ENCODE measurements at places on chromosomes 12 and 14.

GRCh38 chr12:63093711-63094110, 57.3 kb downstream of the AVPR1A start:
- DNase-seq = no peak

DNA sequence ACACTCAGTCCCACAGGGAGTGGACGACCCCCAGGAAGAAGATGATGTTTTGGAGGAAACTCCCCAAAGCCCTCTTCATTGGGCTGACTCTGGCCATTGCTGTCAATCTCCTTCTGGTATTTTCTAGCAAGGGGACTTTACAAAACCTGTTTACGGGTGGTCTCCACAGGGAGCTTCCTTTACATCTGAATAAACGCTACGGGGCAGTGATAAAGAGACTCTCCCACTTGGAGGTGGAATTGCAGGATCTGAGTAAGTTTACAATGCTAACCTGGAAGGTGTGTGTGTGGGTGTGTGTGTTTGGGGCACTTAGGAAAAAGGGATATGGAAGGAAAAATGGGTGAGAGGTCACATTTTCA, 416 bp downstream of the GALNT8 start:
- no peak for DNase-seq

DNA sequence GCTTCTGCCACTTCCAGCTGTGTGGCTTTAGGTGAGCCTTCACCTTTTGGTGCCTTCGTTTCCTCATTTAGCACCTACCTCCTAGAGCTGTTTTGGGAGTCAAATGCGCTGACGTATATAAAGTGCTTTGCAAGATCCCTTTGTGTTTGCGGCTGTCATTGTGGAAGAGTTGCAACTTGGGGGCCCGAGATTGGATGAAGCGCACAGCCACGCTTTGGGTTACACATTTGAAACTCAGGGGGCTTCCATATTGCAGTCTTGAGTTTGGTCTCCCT, 636 bp upstream of the ARL6IP4 start:
- no peak for DNase-seq

- DNase-seq = no peak
These were observed 37.9 kb downstream of the PELI2 start for GRCh38 chr14:56156096-56156495.

DNA sequence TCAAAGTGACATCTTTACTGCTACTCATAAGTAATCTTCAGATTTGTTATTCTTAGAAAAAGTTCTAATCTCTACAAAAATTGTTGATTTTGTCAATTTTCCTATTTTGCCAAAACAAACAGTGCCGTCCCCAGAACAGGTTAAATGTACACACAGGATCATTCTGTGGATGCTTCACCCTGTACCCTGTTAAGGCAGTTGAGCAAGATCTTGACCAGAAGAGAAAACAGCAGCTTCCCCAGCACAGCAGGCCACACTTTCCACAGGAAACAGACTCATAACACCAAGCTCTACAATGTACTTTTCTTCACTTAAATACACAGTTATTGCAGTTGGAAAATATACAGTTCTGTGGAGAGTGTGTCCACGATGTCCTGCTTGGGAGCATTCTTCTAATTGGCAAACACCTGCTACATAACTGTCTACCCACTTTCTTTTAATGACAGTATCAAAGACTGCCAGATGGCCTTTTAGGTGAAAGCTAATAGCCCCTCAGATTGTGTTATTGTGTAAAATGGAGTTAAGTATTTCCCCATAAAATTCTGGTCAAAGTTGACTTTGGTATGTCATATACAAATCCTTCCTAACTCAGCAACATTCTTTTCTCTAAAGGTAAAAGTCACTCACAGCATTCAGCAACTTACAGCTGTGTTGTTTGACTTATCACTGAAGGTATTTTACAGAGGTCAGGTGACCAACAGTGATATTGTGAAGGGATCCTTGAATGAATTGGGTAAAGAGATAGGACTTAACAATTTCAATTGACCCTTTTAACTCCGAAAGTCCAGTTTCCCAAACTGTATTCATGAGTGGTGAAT, 77.0 kb downstream of the SEC23A start:
- no peak for DNase-seq

DNA sequence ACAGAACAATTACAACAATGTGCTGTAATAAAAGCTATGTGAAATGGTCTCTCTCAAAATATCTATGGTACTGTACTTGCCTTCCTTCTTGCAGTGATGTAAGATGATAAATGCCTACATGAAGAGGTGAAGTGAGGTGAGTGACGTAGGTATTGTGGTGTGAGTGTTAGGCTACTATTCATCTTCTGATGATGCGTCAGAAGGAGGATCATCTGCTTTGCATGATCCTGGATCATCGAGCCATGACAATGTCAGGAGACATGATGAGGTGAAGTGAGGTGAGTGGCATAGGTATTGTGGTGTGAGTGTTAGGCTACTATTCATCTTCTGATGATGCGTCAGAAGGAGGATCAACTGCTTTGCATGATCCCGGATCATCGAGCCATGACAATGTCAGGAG, 105.8 kb downstream of the KCNC2 start:
- DNase-seq = no peak

GRCh38 chr14:95244587-95244986, 75.1 kb downstream of the CLMN start:
- no peak for DNase-seq

- DNase-seq = no peak
These were observed 72.9 kb upstream of the FRMD6 start for GRCh38 chr14:51578853-51579252.

DNA sequence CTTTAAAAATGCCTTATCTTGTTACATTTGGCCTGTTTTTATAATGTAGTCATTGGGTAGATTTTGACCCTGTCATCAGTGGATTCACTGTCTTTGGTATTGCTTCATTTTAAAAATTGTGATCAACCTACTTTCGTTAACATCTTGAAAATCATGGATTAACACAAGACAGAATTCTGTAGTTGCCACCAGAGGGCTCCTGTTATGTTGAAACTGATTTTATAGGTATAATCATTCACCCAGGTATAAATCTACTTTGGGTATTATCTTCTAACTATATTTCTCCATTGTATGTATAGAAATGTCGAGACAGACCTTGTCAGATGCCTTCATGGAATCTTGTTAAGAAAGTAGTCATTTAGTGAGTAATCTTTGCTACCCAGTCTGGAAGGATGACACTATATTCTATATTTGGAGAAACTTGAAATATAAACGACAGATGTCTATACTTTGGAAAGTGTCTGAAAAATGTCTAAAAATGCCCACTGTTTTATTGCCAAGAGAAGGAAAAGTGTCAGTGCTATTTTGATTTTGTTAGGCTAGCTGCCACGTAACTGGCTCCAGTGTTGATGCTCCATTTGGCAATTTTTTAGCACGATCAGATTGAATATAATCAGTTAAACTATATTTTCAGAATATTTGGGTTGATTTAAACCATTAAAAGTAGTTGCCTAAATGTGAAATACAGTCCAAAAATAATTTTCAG, 129.4 kb downstream of the PELI2 start:
- no peak for DNase-seq

GRCh38 chr12:48165089-48165981, 8.0 kb upstream of the ASB8 start:
- no peak for DNase-seq

DNA sequence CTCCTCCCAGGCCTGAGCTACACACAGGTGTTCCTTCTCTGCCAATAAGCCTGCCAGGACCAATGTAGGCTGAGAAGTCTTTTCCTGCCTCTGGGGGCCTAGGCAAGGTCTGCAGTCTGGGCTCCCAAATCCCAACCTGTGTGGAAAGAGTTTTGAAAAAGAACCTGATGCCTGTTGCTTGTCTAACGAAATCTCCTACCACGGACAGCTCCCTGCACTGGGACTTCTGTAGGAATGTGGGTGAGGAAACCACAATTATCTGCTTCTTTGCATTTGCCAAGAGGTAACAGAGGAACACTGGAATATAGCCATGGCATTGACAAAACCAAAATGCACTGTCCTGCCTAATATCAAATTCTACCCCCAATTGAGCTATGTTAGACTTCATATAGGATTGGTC, 877.0 kb upstream of the TMEM132C start:
- DNase-seq = no peak

DNA sequence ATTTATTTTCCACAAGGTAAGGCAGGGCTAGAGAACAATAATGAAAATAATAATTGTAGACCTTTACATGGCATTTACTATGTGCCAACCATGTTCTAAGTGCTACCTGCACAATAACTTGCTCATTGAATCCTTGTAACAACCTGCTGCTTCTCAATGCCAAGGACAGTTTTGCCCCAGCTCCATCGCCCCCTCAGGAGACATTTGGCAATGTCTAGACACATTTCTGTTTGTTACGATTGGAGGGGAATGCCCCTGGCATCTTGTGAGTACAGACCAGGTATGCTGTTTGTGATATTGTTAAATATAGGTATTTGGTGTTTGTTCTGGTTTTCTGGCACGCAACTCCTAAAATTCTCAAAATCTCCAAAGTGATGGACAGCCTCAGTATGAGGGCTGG, 8.1 kb upstream of the ATXN2 start:
- DNase-seq = no peak

DNA sequence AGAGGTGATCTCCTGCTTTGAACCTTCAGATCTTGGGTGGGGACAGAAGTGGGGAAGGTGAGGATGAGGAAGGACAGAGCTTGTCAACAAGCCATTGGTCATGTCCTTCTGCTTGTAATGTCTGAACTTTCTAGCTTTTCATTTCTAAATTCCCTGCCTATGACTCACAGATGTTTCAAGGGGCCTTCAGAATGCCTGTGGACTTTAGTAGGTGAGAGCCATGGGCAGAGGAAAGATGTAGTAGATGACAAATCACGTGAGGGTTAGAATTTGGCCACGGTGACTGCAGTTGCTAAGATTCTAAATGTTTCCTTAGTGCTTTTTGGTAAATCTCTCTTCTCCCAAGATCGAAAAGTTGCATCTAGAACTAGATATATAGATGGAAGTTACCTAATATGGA, 18.7 kb upstream of the CREBL2 start:
- no peak for DNase-seq
